ENCODE measurements at places on chromosomes 6 and 20. TPM values are rescaled to one million over a fixed set of nuclear protein-coding genes. Genes with fewer than 3 reads are reported as not detected.

- no peak overlapping the region for H3K4me3 ChIP-seq
- H3K27me3 ChIP-seq = no peaks in the 10 kb centered on the region
- H3K36me3 ChIP-seq = no peaks in the 10 kb centered on the region
- peaks cover 42% of the 10 kb centered on the region for H3K4me1 ChIP-seq
These were observed 81.0 kb downstream of the ATRN start for GRCh38 chr20:3551681-3552434.

DNA sequence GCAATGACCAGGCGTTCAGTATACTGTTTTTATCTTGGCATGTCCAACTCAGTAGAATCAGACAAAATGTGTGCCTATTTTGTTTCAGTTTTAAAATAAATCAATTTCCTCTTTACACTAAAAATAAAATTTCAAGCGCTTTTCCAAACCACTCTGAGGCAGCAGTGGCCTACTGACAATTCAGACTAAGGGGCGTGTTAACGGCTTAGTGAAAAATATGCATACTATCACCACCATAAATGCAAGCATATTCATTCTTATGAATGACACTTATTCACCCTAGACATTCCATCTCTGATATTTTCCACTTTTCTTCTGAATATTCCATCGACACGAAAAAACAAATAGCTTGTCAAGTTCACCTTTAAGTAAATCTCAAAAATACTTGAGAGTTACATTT lies 7.5 kb downstream of the TBX18 start:
- H3K27me3 ChIP-seq = peaks cover 5% of the 10 kb centered on the region
- no peaks in the 10 kb centered on the region for H3K36me3 ChIP-seq
- H3K4me3 ChIP-seq = no peak overlapping the region
- no peak for DNase-seq
- H3K4me1 ChIP-seq = no peaks in the 10 kb centered on the region
- no peak overlapping the region for H3K27ac ChIP-seq

DNA sequence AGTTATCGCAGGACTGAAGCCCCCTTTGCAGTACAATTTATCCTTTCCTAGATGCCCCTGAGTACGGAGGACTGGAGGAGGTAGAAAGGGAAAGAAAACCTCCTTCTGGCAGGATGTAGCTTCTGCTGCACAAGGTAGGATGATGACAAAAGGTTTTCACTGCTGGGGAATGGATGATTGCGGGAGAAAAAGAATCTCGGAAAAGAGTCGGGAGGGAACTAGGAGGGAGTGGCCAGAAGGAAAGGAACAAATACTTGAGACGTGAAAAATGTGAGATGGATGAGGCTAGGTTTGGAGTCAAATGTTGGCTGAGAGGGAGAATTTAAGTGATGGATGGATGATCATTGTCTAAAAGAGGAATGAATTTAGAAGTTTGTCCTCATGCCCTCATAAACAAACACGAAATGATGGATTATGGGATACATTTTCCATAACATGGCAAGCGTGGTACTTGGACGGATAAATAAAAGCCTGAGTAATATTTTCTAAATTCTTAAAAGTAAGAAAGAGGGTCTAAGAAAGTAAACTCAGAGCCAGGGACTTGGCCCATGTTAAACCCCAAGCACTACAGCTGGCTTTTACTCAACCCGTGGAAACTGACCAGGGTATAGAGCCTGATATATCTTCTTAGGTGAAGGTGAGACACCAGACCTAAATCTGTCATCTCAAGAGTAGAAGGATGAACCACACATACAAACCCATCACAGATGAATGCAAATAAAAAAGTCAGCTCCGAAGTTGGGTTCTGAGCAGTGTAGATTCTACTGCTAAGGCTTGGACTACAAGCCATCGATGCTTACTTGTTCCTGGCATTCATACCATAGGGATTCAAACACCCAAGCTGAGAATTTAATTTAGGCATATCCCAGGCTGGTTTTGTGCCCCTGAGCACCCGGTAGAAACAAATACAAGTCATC lies 72.4 kb downstream of the HFE start:
- no peak for DNase-seq
- H3K36me3 ChIP-seq = no peaks in the 10 kb centered on the region
- H3K4me3 ChIP-seq = no peak overlapping the region
- peaks cover 32% of the 10 kb centered on the region for H3K4me1 ChIP-seq
- peak overlapping the region; percentile 97 for H3K27ac ChIP-seq

GRCh38 chr6:43729537-43729936 lies 40.5 kb upstream of the VEGFA start:
- H3K4me1 ChIP-seq = no peaks in the 10 kb centered on the region
- H3K36me3 ChIP-seq = no peaks in the 10 kb centered on the region
- DNase-seq = no peak
- no peaks in the 10 kb centered on the region for H3K27me3 ChIP-seq
- no peak overlapping the region for H3K27ac ChIP-seq
- H3K4me3 ChIP-seq = no peak overlapping the region

DNA sequence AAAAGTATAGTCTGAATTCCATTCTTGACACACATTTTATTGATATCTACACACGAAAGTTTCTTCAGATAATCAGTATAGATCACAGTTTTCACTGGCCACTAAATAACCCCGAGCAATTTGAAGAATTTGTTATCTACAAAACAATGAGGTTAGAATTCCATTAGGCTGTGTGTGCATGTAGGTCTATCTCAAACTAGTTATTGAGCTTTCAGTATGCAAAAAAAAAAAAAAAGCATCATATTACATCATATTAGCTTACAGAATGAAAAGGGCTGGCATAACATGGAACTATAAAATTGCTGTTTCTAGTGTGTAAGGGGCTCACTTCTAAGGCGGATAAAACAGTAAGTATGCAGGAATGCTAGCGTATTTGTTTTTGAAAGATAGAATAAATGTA lies 59.5 kb upstream of the ADGRG6 start:
- H3K4me1 ChIP-seq = no peaks in the 10 kb centered on the region
- H3K36me3 ChIP-seq = no peaks in the 10 kb centered on the region
- no peak overlapping the region for H3K4me3 ChIP-seq
- DNase-seq = no peak
- H3K27me3 ChIP-seq = no peaks in the 10 kb centered on the region
- H3K27ac ChIP-seq = no peak overlapping the region

GRCh38 chr20:40294747-40295146 lies 394.3 kb downstream of the MAFB start:
- DNase-seq = no peak
- H3K4me3 ChIP-seq = no peak overlapping the region
- H3K27ac ChIP-seq = no peak overlapping the region
- H3K36me3 ChIP-seq = no peaks in the 10 kb centered on the region
- no peaks in the 10 kb centered on the region for H3K4me1 ChIP-seq

Gene CENPW
- total RNA-seq = not detected

Gene BTNL2
- not detected for total RNA-seq
